ENCODE measurements at places on chromosomes 5 and 9. TPM values are rescaled to one million over a fixed set of nuclear protein-coding genes. Genes with fewer than 3 reads are reported as not detected.
A peak's percentile ranks its signal among the peaks of the same experiment; 100 is the strongest.

The ZNF300 gene
- 0.69 TPM for total RNA-seq

DNA sequence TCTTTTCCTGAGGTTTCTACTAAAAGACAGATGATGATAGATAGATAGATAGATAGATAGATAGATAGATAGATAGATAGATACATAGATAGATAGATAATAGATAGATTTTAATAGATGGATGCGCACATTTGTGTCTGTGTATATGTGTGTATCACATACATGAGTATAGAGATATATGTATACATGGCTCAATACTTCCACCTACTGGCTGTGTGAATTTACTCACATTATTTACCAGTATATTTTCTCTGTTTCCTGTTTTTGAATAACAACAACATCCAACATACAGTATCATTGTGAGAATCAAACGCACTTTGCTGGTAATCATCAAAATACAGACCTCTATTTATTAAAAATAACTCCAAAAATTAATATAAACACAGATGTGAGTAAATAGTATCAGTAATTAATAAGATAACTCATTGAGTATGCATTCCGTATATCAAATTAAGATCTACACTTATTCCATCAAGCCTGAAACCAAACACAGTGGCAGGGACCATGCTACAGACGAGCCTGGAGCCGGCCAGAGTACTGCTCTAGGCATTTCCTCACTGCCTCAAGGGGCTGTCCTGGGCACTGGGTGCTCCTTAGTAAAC lies 338.0 kb downstream of the SEMA5A start:
- DNase-seq = no peak

- no peak for DNase-seq
These were observed 137.5 kb downstream of the GNA14 start for GRCh38 chr9:77510666-77511065.

- DNase-seq = no peak
These were observed 407.1 kb upstream of the TRPC7 start for GRCh38 chr5:136772491-136772890.

The STK32A gene
- 0.50 TPM for total RNA-seq

- DNase-seq = no peak
These were observed 155.0 kb downstream of the GNAQ start for GRCh38 chr9:77876590-77876989.

The OBP2B gene
- total RNA-seq = not detected

GRCh38 chr5:177356746-177357145 lies 978 bp upstream of the RGS14 start:
- DNase-seq = no peak

DNA sequence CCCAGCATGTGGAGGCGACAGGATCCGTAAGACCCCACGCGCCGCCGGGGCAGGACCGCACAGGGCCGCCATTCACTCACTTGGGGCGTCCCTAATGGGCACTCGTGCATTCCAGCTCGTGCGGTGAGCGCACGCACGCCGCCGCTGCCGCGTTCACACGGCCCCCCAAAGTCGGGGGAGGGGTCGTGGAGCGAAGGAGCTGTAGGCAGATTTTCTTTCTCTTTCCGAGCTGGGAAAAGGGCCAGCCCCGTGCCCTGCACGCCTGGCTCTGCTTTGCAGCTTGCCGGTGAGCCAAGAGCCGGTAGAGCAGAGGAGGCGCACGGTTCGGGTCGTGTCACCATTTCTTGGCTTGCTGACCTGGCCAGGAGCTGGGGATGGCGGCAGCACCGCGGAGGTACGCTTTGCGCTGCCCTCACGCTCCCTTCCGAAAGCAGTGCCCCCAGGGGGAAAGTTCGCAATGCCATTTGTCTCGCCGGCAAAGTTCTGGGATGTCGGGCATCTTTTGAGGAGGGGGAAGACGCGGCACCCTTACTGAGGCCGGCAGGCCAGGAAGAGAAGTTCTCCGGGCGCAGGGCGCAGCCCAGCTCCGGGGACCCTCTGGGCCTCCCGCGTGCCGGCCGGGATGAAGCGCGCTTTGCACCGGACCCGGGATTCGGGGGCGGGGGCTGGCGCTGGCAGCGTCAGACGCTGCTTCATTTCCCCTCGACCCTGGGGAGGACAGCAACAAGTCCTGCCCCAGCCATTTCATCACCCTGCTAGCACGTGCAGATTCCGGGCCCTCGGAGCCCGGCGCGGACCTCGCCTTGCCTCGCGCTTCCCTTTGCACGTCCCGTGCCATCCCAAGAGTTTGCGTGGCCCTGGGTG lies 898 bp downstream of the STC2 start:
- DNase-seq = peak; percentile 43

DNA sequence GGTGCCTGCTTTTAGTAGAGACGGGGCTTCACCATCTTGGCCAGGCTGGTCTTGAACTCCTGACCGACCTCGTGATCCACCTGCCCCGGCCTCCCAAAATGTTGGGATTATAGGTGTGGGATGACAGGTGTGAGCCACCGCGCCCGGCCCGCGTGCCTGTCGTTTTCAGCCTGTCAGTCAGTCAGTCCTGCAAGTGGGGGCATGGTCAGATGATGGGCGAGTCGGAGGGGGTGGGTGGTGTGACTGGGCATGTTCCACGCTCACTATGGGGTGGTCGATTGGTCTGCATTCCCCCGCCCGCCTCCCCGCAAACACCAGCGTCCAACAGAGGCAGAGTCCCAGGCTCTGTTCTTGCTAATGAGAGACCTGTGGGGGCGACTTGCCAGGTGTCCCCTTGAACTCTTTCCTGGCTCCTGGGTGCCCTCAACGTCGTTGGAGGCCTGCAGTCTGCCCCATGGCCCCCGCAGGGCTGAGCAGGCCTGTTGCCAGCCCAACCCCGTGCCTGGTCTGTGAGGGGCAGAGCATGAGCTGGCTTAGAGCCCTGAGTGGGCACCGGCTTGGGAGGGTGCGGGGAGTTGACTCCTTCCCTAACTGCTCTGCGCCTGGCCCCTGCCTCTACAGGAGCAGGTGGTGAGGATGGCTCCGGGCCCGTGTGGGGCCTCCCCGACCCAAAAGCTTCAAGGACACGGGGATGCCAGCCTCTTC lies 23.1 kb downstream of the CRB2 start:
- DNase-seq = no peak

DNA sequence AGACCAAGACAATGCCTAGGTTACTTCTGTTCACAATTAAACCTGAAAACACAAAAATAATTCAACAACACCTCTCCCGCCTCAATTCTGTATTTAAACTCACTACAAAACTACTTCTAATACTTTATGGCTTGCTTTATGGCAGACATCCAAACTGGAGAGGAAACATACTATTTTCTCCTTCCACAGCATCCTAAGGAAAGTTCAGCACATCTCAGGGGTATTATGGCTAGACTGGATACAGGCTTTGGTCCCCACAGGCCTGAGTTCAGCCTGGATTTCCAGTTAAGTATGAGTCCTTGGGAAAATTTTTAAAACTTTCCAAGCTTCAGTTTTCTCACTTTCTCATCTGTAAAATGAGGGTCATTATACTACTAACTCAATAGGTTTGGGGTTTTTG lies 480.2 kb downstream of the CAAP1 start:
- DNase-seq = no peak

- DNase-seq = no peak
These were observed 148.5 kb downstream of the SGCD start for GRCh38 chr5:156475182-156476157.

DNA sequence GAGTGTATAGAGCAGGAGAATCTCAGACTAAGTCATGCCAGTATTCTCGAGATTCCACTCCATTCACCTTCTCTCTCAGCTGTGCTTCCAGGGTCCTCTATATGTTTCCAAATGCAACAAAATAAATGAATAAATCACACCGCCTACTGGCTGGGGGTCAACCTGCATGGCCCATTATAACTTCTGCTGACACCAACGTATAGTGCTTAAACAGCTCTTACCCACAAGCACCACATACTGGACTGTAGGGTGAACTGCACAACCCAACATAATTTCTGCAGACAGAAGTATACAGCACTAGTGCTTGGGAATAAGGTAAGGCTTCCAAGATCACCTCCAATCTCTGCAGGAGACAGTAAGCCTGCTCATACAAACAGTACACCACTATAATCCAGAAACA lies 33.1 kb upstream of the HTR4 start:
- no peak for DNase-seq

- no peak for DNase-seq
These were observed 12.8 kb upstream of the TMEM245 start for GRCh38 chr9:109132567-109133021.

- peak; percentile 33 for DNase-seq
These were observed 1.2 kb downstream of the NMRK1 start for GRCh38 chr9:75086541-75087288.

DNA sequence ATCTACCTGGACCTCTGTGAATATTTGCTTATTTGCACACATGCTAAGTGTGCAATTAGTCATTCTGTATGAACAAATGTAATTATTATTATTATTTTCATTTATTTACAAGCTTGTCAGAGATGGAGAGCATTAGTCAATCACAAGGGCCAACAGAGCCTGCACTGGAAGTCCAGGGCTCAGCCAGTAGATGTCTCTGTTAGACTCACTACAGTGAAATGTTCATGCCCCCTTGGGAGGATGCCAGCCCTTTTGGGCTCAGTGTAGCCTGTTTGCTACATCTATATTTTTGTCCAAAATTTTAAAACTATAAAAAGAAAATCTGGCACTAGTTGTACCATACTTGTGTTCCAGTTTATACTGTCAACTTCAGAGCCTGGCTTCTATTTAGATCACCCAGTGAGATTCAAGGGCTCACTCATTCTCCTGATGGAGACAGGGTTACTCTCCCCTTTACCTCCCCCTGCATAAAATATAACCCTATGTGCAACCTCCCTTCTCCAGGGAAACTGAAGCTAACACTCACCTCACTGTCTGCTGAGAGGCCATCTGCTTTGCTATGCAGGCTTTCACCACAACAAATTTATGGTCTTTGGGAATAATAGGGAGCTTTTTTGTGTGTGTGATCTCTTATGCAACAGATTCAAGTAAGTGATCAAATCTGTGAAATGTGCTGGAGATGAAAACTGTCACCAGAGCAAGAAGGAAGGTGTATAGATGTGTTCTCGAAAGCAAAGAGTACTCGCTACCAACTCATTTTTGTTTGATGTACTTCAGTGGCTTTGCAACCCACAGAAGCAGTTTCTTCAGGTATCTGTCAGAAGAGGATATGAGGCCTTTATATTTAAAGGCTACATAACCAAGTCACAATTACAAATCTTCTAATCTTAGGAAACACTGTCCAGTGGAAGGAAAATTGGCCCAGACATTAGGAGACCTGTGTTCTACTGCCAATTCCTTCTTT lies 99.9 kb upstream of the TLE4 start:
- DNase-seq = peak; percentile 57

The ARSK gene
- 4.6 TPM for total RNA-seq

The WASHC1 gene
- 14.0 TPM for total RNA-seq

- DNase-seq = no peak
These were observed 100.2 kb upstream of the FSTL4 start for GRCh38 chr5:133712562-133712961.

DNA sequence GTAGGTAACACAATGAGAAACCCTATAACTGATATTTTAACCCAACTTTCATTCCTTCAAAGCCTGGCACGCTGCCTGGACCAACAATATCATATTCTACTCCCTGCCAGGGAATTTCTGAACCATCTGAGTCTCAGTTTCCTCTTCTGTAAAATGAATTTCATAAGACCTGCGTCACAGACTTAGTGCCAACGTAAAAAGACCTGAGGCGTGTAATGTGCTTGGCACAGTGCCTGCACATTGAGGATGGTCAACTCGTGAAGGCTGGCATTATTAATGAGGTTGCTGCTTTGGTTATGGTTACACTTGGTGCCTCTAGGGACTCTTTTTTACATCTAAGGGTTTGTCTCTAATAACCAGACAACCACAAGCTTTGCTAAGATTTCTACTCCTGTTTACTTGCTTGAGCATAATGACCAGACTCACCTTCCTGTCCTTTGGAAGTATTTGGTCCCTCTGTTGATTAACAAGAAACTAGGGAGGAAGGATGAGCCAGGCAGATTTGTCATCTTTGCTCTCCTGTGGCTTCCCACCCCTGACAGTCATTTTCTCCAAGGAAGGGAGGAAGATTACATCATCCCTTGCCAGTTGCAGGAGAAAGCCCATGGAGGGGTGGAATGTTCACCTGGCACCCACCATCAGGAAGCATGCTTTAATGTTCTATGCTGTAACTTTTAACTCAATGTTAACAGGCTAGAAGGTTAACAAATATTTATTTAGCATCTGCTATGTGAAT lies 79.0 kb downstream of the PAPPA start:
- DNase-seq = no peak
